ENCODE measurements at places on chromosomes 7 and 10.

DNA sequence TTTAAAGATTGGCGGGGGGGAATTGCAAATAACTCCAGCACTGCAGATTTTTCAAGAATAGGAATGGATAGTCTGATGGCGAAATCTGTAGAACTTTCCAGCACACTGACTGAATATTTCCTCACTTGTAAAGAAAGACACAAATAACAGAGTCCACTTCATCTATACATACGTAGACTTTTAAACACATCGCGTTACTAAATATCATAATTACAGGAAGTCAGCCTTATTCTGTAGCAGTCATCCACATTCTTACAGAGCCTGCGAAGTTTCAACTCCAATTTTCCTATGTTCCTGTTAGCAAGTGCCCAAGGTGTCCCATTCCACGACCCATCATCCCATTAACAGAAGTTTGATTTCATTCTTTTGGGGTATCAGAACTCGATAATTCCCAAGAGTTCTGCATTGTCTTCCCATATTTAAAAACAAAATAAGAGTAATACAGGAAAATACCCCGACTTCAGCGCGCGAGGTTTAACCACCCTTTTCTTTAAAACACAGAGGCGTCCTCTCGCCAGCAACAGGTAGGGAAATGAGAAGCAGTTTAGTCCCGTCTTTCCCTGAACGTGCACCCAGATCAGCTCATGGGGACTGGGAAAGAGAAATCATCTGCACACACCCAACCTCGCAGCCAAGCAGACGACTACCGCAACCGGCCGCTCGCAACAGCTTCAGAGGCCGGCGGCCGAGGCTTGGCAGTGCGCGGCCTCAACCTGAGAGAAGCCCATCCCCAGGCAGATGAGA lies 880 bp downstream of the HERC4 start:
- no peak for DNase-seq

DNA sequence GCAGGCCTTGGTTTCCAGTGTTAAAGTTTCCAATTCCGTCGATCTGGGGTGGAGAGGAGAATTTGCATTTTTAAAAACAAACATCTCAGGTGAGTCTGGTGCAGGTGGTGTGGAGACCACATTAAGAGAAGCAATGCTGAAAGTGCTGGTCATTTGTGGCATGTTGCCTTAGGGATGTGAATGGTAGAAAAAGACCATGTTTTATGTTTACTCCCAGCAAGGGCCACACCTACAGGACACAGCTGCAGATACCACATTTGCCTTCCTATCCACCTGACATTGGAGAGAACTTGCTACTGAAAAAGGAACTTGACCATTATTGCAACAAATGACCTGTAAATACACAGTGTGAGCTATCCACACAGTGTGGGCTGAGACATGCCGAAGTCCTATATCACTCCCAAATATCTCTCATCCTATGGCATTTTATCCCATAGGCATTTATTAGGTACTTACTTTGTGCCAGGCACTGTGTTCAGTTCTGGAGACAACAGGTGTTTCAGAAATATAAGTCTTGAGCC lies 183.1 kb downstream of the NRP1 start:
- no peak for DNase-seq

- DNase-seq, result no peak
Observed at GRCh38 chr10:98269435-98269912, 1.5 kb upstream of the LOXL4 start.

DNA sequence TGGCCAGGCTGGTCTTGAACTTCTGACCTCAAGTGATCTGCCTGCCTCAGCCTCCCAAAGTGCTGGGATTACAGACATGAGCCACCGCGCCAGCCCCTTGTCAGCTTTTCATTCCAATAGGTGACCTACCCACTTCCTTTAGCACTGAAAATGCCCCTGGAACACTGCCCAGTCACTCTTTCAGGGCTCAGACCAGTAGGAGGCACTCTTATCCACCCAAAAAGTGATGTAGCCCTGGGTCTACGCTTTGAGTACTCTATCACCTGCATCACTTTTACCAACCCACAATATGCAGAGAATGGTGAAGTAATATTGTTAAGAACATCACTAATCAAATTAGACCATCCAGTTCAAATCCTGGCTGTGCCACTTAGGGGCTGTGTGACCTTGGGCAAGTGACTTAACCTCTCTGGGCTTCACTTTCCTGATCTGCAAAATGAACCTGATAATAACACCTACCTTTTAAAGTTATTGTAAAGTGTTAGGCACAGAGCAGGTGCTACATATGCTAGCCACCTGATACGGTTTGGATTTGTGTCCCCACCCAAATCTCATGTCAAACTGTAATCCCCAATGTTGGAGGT lies 5.2 kb downstream of the CALN1 start:
- DNase-seq, result no peak

- DNase-seq, result no peak
Observed at GRCh38 chr7:134176037-134176350, 48.9 kb downstream of the LRGUK start.

DNA sequence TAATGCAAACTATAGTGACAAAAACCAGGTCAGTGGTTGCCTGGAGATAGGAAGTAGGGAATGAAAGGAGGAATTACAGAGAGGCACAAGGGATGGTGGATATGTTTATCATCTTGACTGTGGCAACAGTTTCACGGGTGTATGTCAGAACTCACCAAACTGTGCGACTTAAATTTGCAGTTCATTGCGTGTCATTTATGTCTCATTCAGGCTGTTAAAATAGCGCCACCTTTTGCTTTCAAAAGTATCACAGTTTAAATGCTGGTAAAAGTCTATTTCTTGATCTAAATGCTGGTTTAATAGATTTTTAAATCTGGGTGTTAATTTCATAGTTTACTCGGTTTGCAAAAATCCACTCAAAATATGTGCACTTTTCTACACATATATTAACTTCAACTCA lies 51.0 kb downstream of the PTTG1IP2 start:
- no peak for DNase-seq

DNA sequence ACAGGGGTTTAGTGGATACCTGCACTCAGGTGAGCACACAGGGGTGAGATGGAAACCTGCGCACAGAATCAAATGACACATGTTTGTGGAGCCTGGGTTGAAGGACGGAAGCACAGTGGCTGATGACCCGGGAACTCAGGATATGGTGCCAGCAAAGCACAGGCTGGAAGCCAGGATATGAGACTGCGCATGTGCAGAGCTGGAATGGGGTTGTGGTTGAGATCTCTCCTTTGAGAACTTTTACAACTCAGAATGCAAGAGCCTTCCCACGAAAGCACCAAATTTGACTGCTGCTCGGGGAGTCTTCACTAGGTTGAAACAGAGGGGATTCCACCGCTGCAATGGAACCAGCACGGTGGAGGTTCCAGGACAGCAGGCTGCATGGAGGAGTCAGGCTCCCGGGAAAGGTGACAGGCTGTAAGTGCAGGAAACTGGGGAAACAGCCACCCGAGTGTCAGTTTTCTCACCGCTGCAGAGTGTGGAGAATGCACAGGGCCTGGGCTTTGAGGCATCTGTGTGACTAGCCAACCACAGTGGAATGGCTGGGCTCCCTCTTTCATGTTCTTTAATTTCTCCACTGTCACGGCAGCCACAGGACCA lies 133.4 kb upstream of the TCERG1L start:
- no peak for DNase-seq

- DNase-seq, result no peak
Observed at GRCh38 chr10:98340940-98341310, 72.9 kb upstream of the LOXL4 start.

DNA sequence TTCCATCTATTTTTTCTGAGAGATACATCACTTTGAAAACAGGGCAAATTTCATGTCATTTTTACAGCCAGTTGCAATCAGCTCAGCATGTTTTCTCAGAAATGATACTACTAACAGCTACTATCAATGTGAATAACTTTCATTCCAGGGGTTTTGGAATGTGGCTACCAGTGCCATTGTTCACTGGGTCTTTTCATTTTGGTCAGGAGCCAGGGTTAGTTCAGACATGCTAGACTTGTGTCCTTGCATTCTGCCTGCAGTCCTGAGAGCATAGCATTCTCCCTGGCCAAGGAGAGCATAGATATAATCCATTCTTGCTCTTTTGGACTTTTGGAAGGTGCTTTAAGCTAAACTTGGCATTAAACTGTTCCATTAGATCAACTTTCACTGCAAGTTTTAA lies 160.9 kb upstream of the NEBL start:
- no peak for DNase-seq

GRCh38 chr7:14048889-14049288 lies 59.4 kb upstream of the ETV1 start:
- no peak for DNase-seq

DNA sequence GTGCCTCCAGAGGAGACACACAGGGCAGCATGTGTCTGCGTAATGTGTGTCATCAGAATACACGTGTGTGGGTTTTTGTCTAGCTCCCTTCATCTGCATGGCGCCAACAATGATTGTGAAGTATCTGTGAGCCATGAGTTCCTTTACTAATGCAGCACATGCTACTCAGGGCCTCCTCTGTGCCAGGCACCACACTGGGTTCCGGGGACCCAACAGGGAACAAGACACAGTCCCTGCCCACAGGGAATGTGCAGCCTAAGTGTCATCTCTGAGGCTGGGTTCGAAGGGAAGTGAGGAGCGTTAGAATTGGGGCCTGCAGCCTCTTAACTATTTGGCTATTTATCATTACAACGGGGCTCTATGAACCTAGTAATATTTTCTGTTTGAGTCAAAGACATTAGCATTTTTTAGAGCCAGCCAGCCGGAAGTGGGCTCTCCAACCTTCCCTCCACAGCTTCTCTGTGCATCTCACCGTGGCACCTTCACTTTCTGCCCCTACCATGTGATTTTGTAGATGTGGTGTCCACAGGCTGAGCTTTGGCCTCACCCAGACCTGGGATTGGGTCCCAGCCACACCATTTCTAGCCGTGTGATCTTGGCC lies 43.9 kb upstream of the SRGN start:
- no peak for DNase-seq

GRCh38 chr7:55574051-55574717 lies 1.9 kb upstream of the VOPP1 start:
- DNase-seq, result no peak

DNA sequence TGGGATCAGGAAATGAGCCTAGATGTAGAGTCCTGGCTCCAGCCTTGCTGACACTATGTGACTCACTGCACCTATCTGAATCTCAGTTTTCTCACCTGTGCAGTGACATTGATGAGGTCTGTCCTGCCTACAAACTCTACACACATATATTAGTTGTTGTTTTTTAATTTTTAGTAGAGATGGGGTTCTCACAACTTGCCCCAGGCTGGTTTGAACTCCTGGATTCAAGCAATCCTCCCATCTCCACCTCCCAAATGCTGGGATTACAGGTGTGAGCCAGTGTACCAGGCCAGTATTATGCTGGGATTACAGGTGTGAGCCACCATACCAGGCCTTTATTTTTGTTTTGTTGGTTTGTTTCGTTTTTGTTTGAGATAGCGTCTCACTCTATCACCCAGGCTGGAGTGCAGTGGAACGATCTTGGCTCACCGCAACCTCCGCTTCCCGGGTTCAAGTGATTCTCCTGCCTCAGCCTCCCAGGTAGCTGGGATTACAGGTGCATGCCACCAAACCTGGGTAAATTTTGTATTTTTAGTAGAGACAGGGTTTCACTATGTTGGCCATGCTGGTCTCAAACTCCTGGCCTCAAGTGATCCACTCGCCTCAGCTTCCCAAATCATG lies 11.8 kb upstream of the DDIT4 start:
- no peak for DNase-seq

GRCh38 chr7:12687718-12688171 lies 312 bp downstream of the ARL4A start:
- no peak for DNase-seq

DNA sequence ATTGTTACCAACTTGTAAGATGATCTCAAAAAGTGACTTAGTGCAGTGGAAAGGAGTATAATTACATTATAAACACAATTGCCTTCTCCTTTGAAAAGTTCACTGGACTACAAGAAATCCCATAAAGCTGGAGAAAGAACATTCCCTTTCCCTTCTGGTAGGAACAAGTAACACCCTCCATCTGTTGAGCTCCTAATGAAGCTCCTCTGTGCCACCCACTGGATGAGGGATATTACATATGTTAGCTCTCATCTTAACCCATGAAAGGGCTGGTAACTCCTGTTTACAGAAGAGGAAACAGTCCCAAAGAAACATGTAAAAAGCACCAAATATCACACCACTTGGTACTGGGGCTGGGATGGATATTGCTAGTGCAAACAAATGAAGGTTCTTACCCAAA lies 8.1 kb downstream of the PGAM1 start:
- DNase-seq, result no peak

DNA sequence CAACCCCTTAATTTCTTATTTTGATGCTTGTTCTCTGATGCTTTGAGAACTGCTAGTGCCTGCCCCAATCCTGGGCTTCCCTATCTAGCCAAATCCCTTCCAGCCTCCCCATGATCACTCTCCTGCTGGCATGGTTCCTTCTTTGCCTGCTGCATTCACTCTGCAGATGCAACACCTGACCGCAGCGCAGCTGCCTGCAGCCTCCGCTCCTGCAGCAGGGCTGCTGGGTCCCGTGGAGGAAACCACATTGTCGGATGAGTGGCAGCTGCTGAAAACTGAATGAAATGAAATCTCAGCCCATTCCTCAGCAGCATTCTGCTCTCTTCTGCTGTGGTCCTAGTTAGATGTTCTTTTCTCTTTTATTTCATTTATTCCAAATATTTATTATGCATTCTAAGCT lies 320.3 kb downstream of the CCDC3 start:
- no peak for DNase-seq

DNA sequence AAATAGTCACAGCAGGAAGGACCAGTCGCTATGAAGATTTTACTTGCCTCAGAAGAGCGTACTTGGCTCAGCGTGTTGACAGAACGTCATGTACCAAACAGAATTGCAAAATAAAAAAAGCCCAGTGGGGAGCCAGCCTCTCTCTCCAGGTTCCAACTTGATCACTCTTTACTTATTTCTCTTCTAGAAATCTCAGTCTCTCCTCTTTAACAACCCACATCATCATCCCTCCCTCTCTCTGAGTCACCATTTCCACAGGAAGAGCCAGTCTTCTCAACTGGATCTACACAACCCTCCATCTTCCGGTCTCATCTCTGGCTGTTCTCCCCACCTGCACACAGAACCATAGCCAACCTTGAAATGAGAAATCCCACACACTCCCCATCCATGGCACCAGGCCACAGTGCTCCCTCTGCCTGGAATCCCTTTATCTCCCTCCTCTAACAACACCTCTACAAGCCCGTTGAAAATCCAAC lies 718.3 kb downstream of the GRID1 start:
- no peak for DNase-seq

DNA sequence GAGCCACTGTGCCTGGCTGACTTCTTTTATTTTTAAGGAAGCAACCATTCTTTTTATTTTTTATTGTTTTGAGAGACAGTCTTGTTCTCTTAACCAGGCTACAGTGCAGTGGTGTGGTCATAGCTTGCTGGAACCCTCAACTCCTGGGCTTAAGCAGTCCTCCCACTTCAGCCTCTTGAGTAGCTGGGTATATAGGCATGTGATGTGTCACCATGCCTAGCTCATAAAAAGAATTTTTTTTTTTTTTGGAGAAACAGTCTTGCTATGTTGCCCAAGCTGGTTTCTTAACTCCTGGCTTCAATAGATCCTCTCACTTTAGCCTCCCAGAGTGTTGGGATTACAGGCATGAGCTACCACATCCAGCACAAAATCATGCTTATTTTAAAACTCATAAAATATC lies 5.8 kb downstream of the MCU start:
- DNase-seq, result no peak

- peak; percentile 15 for DNase-seq
Observed at GRCh38 chr10:3048119-3049019, 19.0 kb upstream of the PFKP start.
